CD4-positive, alpha-beta T cell treated with Interleukin-6 for 4 hours (primary cell): ENCODE measurements at places on chromosomes 13 and 19.

GRCh38 chr13:57045826-57046546 lies 94.7 kb upstream of the PRR20A start:
- DNase-seq = no peak

GRCh38 chr19:19997656-19998268 lies 41.5 kb downstream of the ZNF682 start:
- peak; percentile 56 for DNase-seq

DNA sequence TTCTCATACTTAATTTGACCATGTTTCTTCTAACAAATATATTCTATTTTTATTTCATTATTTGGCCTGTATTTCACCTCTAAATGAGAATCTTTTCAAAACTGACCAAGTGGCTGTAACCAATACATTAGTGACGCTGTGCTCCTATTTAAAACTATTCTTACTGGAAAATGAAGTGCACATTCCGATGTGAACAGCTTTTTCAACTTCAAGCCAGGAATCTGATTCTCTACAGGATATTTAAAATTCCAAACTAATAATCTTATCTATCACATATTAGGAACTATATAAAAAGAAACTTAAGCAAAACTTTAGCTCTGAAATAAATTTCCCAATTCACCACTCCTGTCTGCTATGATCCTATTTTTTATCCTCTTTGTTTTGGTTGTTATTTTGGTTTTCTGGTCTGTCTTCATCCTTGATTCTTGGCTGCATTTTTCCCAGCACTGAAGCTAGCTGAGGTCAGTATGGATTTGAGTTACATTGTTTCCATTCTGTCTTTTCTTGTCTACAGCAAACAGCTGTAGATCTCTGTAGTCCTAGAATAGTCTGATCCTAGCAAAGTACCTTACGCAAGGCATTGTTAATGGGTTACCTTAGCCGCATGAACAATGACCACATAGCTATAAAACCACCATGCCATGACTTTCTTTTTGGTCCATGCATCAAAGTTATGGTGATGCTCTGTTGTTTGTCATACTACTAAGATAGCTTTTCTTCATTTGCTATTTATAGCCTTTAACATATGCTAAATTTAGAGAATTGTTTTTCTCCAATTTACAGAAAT lies 748.6 kb upstream of the SPRY2 start:
- no peak for DNase-seq

GRCh38 chr13:106471957-106472543 lies 63.4 kb downstream of the EFNB2 start:
- no peak for DNase-seq

- DNase-seq = no peak
These were observed 263.4 kb downstream of the FGF9 start for GRCh38 chr13:21934284-21934683.

DNA sequence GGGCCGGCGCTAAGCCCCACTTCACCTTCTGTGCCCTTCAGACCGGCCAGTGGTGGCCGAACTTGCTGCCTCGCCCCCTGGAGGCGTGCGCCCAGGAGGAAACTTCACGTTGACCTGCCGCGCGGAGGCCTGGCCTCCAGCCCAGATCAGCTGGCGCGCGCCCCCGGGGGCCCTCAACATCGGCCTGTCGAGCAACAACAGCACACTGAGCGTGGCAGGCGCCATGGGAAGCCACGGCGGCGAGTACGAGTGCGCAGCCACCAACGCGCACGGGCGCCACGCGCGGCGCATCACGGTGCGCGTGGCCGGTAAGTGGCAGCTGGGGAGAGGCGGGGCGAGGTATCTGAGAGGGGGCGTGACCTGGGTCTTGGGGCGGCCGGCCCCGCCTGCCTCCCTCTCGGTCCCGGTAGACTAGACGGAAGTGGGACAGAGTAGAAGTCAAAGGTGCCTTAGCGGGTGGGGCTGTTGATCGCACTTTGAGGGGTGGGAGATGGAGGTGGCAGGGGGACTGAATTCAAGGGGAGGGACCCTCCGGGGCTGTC lies 5.6 kb downstream of the ICAM5 start:
- peak; percentile 83 for DNase-seq

DNA sequence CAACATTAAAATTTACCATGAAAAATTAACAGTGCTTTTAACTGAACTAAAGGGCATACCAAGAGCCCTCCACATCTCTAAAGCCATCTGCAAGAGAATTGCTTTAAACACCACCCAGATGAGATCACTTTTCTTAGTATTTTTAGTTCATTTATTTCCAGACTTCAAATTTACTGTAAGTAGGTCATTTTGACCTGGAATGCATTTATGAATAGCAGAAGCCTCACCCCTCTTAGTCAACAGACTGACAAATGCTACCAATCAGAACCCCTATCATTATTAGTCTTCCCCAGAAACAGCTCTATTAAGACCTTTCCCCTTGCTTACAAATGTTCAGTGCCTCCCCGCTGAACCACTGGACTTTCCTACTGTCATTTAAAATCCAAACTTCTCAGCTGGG lies 27.3 kb downstream of the RUBCNL start:
- DNase-seq = no peak
